Stimulated activated CD4-positive, alpha-beta T cell treated with anti-CD3 and anti-CD28 coated beads, Interleukin-4, amount 100 ng/mL, for 4 hours (primary cell): ENCODE measurements at places on chromosomes 11 and 22.

GRCh38 chr22:39489094-39490068, 12.7 kb upstream of the MIEF1 start:
- DNase-seq: no peak

DNA sequence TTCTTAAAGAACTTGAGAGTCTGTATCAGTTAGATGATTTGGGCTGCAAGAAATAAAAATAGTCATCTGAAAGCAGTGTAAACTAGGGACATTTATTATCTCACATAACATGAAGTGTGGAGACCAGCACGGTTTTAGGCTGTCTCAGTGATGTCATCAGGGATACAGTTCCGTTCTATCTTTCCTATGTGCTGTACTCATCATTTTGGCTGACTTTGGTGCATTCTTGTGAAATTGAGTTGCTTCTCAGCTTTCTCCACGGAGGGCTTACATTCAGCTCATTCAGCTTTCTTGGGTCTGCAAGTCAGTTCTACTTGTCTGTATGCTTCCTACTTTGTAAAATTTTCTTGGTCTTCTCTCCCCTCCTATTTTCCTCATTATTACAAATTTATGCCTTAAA, 51.8 kb upstream of the LIN7C start:
- no peak for DNase-seq

DNA sequence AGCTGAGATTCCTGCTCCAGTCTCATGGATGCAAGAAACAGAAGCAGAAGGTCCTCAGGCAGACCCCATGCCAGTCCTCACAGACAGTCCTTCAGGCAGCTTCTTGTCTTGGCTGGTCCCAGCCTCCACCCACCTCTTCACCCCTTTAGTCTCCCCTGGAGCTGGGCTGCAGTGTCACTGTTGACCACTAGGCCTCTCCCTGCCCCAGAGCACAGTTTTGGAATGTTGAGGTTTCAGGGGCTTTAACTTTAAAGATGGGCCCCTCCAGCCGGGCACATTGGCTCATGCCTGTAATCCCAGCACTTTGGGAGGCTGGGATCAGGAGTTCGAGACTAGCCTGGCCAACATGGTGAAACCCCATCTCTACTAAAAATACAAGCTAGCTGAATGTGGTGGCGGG, 39.5 kb upstream of the GCAT start:
- no peak for DNase-seq

DNA sequence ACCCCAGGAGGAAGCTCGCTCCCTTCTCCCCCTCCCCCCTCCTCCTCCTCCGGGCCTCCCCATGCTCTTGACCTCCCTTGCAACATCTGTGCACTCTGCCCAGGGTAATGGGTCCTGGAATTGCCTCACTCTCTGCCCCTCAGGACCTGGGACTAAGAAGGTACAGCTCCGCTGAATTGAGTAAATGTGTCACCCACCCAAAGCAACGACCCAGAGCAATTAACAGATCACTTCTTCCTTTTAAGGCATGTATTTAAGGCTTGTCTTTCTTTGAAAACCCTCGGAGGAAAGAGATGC, 15.1 kb downstream of the GDPD5 start:
- DNase-seq: no peak

DNA sequence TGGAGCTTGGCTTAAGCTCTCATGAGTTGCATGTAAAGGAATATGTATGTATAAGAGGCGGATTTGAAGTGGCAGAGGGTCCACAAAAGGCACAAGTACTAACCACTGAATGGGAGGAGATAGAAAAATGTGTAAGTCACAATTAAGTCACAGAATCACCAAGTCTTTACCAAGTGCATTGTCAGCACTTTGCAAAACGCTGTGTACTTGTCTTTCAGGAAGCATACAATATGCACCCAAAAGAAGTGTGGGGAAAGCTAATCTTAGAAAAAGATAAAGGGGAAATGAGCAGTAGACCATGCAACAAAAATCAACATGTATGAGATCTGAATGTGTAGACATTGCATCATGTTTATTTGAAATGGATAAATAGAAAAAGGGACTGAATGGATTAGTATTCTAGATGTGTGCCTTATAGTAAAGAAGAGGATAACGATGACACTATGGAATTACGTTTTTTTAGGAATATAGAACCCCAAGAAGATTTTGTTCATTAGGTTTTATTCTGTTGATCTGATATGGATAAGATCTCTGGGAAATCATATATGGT, 4.5 kb downstream of the CNTF start:
- no peak for DNase-seq

- DNase-seq: no peak
Measured at GRCh38 chr11:61749591-61750217, 2.7 kb upstream of the MYRF start.

- no peak for DNase-seq
Measured at GRCh38 chr22:35752006-35752862, 34.6 kb downstream of the APOL5 start.

DNA sequence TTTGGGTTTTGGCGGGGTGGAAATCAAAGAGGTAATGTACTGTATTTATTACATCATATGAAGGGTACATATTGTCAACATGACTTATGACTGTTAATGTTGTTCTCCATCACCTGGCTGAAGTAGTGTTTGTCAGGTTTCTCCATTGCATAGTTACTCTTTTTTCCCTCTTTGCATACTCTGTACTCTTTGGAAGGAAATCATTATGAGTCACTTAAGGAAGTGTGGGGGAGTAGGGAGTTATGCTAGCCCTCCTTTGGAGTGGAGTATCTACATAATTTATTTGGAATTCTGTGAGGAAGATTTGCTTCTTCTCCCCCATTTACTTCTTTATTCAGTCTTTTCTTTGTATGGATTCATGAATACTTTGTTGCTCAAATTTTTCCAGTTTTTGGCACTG, 3.6 kb upstream of the PGR start:
- DNase-seq: no peak

GRCh38 chr11:94149431-94150017, 20.9 kb downstream of the PANX1 start:
- no peak for DNase-seq

DNA sequence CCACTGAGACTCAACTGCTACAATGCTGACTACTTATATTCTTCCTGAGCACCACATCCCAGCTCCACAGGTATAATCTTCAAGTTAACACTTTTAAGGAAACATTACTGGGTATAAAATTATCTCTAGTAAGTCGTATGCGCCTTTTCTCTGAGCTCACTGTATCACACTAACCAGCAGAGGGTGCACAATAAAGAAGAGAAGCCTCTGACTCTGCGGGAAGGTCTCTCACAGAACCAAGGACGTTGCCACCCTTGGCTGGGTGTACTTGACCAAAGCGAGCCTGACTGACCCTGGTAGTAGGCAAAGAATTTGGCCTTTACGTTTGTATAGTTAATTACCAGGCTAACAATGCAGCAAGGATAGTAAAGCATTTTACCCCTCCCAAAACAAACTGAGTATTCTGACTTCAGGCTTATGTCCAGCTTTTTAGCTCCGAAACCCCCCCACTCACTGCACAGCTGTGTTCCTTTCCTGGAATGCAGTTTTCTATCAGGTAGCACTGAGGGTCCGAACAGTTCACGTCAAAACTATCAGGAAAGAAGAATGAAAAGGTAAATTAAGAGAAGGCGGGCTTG, at the start of gene BTBD18:
Gene BTBD18 (minus strand): TSS at position 144 of the 578 bp plus-strand sequence. CDS start 631 bp downstream, outside the sequence.
- DNase-seq: no peak

- no peak for DNase-seq
Measured at GRCh38 chr11:41795004-41795403, 335.6 kb upstream of the LRRC4C start.

DNA sequence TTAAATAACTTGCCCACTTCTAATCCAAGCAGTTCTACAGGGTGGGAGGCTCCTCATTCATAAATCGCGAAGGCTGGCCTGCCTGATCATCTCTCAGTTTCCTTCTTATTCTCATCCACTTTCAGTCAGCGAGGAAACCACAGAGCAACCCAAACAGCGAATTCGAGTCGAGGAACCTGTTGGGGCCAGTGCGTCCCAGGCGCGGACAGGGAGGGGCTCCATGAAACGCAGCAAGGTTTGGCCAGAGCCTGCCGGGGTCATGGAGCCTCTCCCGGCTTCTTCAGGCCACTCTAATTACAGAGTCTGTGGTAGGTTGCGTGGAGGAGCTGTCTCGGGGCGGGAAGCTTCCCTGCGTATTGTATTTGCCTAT, 741 bp upstream of the NAV2 start:
- no peak for DNase-seq

DNA sequence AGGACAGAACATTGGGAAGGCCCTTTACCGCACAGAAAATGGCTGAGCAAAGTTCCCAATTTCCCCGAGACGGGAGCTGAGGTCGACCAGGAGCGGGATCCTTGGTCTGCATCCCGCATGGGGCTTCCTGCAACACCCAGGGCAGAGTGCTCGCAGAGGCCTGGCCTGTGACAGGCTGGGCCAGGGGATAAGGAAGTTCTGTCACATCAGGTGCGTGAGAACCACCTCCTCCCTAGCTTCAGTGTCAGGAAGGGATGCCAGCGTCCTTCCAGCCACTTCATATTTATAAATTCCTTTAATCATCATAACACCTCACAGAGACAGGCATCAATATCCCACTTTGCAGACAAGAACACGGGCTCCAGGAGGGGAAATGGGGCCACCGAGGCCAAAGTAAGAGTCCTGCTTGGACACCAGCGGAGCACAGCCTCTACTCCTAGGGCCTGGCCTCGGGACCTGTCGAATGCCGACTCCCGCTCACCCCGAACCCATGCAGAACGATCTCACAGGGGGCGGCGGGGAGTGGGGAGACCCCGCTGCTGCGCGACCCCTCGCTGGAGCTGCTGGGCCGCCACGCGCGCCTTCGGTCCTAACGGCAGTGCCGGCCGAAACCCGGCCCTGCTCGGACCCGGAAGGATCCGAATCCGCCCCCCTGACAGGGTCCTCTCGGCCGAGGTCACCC, 532 bp downstream of the BET1L start:
- peak; percentile 14 for DNase-seq

DNA sequence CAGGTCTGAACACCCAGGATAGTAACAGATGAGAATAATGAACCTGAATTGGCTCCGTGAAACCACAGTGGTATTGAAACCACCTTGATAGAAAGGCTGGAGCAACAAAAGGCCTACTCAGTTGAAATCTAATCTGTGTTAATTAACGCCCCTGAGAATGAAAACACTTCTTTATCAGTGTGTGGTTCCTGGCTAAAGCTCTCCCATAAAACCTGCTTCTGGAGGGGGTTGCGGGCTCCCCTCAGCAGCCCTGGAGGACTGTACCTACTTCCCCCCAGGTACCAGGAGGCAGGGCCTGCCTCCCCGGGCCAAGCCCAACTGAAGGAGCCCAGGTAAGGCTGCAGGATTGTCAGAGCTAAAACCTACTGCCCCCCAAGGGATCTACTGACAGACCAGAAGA, 54.6 kb downstream of the PLEKHA7 start:
- no peak for DNase-seq

DNA sequence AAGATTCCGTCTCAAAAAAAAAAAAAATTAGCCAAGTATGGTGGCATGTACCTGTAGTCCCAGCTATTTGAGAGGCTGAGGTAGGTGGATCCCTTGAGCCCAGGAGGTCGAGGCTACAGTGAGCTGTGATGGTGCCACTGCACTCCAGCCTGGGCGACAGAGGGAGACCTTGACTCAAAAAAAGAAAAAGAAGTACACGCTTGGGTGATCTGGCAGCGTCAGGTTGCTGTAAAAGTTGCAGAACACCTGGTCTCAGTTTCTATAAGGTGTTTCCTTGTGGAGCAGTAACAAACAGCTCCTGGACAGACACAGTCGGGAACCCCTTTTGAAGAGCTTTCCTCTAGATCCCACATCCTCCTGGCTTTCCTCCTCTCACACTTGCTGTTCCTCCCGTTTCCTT, 45.8 kb downstream of the SCGB1A1 start:
- DNase-seq: no peak

GRCh38 chr11:118313242-118313641, 8.7 kb downstream of the CD3E start:
- DNase-seq: no peak

DNA sequence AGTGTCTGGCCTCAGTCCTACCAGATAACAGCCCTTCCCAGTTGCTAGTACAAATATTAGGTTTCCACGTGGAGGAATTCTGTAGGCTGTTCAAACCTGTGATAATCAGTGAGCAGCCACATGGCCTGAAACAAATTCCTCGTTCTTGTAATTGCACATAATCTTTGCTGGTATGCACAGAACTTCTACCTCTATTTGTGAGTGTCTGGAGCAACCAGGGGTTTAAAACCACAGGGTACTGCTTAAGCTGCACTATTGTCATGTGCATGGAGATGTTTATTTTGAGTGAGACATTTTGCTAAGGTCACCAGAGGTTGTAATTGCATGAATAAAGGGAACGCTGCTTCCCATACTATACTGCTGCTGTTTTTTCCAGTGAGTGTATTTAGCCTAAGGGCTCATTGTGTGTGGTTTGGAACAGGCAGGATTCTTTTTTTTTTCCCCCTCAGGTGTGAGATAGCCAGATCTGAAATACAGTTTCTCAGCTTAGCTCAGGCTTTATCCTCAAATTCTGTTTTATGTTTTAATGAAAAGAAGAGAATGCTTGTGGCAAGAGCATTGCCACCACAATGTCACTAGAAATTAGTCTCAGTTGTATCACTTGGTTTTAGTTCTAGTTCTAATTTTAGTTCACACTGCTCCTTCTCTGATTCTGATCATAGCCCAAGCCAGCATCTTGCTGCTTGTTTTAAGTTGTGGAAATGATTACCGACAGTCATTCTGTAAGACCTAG, 60.5 kb downstream of the CYB5R2 start:
- DNase-seq: no peak

GRCh38 chr11:108752297-108752751, 87.5 kb downstream of the DDX10 start:
- DNase-seq: no peak

DNA sequence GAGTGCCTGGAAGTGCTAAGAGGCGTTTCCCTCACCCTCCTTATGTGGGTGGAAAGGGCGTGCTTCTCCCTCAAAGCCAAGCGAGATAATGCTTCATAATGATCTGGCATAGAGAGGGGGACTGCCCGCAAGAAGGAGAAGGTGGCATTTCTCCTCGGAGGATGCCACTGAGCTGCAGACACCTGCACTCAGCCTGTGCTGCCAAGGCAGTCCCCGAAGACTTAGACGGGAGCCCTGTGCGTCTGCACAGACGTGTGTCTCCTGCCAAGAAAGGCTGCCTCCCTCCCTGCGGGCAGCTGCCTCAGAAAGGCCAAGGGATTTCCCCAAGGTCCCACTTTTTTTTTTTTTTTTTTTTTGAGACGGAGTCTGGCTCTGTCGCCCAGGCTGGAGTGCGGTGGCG, 48.1 kb upstream of the SPATA19 start:
- DNase-seq: no peak

DNA sequence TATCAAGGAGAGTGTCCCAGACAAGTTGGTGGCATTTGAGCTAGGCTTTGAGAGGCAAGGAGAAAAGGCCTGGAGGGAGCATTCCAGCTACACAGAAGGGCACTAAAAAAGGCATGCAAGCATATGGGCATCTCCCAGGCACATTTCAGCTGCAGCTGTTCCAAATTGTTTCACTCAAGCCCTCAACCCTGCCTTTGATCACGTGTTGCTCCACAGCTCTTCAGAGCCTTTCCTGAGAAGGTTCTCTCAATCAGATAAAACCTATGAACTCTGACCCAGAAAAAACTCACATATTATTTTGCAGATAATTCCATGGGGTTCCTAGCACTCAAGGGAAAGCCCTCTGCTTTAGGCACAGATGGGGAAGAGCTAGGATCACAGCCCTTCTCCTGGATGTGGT, 24.4 kb upstream of the HSPA8 start:
- no peak for DNase-seq
